ENCODE measurements at places on chromosomes 4 and X.
A peak's percentile ranks its signal among the peaks of the same experiment; 100 is the strongest.

DNA sequence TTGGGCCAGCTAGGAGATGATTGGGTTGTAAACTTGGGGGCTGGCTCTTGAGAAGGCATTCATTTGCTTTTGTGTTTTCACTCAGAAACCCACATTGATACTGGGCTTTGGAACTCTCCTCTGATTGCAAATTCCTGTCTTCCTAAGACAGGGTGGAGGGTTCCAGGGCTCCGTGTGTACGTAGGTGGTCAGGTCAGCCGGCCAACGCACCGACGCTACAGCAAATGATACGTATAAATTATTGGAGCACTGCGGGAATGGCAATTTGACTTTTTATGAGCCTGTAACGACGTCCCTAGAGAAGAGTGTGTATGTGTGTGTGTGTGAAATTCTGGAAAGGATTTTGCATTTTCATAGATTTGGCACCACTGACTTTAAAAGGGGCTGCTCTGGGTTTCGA is 236.9 kb downstream of the SHOX start:
- no peak for DNase-seq

- no peak for DNase-seq
Measured at GRCh38 chr4:165726831-165727230, 146.2 kb upstream of the TLL1 start.

- peak; percentile 27 for DNase-seq
Measured at GRCh38 chrX:103918571-103919269, 43.7 kb upstream of the TMSB15B start.

- no peak for DNase-seq
Measured at GRCh38 chrX:149040873-149041535, 464.1 kb downstream of the IDS start.

DNA sequence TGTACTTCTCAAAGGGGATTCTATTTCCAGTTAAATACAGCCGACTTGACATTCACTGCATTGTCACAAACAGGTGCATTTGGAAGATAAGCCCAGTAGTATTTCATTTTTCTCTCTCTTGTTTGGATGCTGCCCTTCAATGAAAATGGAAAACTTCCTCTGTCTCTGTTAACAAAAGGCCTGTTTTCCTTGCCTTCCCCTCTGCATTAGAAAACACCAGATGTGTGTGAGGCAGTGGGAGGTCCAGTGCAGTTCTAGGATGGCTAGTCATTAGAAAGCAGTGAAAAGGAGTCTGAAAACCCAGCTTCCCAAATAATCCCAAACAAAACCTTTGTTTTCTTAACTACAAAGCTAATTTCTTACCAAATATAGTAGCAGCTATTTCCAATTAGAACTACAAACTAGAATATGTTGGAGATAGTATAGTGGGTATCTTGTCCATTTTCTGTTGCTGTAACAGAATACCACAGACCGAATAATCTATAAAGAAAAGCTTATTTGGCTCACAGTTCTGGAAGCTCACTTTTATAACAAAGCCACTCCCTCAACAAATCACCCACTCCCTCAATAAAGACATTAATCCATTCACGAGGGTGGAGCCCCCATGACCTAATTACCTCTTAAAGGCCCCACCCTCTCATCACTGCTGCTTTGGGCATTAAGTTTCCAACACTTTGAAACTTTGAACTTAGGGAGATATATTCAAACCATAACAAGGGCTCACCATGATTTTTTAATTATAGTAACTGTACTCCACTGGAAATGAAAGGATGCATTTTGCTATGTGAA is 452.1 kb upstream of the RPS6KA3 start:
- no peak for DNase-seq

- DNase-seq, result no peak
Measured at GRCh38 chr4:5810770-5811430, 82.0 kb downstream of the CRMP1 start.

DNA sequence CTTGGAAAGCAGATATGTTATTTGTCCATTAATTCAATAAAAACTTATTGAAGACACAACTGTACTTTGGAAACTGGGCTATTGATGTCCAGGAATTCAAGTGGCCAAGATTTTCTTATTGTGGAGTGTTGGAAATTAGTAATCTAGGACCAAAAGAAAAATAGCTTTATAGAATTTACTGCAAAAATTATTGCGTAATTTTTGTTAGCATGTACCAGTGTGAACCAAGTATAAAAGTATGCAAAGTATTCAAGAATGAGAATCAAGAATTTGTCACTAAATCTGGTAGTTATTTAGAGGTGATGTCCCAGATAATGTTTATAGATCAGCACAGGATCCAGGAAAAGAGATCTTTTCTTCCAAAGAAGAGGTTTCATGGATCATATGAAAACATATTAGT is 468.9 kb upstream of the CTSO start:
- no peak for DNase-seq

DNA sequence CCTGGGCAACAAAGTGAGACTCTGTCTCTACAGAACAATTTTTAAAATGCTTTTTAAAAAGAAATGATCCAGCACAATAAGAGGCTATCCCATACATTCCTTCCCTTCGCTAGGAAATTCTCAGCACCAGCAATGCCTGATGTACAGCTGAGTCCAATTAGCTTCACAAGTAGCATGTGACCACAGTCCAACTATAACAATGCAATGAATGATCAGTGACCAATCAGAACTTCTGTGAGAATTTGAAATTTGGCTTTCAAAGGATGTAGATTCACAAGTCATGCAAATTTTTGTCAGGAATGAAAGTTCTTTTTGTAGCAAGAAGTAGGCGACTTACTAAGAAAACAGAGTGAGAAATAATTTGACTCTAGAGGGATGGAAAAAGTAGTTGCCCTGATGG is 278.5 kb upstream of the UGT8 start:
- DNase-seq, result no peak

- DNase-seq, result no peak
Measured at GRCh38 chr4:102757681-102758080, 3.1 kb downstream of the MANBA start.

DNA sequence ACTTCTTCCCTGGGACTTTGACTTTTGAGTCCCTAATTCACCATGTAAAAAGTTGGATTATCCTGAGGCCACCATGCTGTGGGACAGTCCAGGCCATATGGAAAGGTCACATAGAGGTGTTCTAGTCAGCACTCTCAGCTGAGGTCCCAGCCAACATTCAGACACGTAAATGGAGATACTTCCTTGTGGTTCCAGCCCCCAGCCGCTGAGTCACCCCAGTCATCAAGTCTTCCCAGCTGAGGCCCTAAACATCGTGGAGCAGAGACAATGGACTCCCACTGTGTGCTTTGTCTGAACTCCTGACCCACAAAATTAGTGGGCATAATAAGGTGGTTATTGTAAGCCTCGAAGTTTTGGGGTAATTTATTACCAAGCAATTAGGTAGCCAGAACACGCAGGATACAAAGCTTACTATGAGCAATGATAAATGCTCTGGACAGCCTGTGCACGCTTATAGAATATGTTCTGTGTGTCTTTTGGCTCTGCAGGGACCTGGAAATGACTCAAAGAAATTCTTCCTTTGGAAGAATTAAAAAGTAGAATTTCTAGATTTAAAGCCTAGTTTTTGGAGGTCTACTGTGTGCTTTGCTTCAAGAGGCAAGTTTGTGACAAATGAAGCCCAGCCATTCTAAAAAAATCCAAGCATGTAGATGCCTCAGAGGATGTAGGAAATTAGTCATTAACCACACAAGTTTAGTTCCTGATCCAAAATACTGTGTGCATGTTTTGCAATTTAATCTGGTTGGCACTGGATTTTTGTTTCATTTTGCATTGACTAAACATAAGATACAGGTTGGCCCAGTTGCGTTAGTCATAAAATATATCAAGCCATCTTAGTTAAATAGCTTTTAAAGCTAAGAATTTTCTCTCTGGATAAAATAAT is 33.2 kb upstream of the SLC9A7 start:
- DNase-seq, result no peak

- DNase-seq, result no peak
Measured at GRCh38 chrX:8043121-8043520, 115.9 kb upstream of the PNPLA4 start.

- DNase-seq, result no peak
Measured at GRCh38 chr4:8910100-8910821, 38.6 kb upstream of the HMX1 start.

DNA sequence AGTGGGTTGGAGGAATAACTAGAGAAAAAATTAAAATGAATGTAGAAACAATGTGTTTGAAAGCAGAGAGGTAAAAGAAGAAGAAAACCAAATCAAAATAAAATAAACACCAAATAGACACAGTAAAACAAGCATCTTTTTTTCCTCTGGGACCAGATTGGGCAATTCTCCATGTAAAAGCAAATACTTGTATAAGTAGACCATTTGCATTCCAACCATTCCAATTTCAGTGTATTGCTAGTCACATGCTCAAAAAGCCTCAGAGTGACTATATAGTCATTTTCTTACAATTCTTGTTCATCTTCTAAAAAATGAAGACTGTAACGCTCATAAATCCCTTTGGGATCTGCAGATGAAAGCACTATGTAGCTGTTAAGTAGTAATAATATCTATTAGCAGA is 969.5 kb downstream of the PCDH18 start:
- no peak for DNase-seq

DNA sequence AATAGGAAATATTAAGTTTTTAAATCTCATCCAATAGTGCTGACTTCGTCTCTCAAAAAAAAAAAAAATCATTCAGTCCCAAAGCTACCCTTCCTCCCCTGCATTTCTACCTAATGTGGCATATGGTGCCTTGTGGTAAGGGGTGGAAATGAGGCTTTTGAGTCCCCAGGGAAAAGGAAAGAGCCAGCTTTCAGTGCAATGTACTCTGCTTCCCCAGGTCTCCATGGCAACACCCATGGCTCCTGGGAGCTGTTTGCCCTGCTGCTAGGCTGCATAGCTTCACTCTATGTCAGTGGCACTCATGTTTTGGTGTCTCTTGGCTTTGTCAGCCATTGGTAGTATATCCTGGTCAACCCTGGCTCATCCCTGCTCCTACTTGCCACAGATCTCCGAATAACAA is 175.9 kb downstream of the SLC39A8 start:
- DNase-seq, result no peak

DNA sequence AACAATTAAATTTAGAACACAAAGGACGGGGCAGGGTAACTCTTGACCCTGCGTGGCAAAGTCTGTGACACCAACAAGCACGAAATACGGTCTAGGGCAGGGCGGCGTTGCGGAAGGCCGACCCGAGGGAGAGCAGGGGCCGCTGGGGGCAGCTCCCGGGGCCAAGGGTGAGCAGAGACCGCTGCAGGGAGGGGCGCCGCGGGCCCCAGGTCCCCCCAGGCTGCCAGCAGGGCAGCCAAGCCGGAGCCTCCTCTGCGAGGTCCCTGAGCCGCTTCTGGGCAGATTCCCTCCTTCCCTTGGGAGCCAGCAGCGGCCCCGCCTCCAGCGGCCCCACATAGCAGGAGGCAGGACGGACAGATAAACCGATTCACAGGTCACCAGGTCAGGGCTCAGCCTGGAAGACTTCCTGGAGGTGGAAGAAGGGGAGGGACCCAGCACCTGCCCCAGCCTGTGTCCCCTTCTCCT is 90.2 kb downstream of the FAM53A start:
- DNase-seq, result no peak

GRCh38 chrX:7242613-7243012 is 94.7 kb upstream of the PUDP start:
- DNase-seq, result no peak

DNA sequence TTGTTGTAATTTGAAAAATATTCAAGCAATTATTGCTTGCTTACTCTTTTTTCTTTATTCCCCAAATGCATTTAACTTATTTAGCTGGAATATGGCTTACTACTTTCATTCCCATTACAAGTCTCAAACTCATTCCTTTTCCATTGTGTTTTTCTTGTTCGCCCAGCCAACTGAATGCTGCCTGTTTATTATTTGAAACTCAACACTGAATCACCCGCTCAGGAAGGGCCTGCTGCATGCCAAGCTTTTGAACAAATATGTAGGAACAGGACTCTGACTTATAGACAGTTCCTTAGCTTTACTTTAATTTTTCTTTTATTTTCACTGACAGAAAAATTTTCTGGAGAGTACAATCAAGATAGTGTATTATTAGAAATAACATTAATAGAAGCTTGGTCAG is 12.9 kb downstream of the PCDH18 start:
- no peak for DNase-seq

- DNase-seq, result no peak
Measured at GRCh38 chrX:23926015-23926414, 18.2 kb downstream of the CXorf58 start.

DNA sequence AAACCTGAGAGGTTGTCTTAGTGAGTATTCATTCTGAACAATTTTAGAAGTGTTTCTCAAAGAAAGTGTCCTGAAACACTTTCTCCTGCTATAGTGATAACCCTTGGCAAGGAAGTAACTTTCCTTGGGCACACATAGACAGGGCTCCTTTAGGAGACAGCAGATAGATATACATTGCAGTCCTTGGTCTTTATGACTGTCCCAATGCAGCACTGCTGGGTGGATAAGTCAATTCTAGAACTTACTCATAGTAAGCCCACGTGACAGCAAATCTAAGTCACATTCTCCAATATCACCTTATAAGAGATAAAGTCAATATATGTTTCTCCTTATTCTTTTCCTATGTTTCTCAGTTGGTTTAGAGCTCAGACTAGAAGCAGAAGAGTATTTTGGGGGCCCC is 46.7 kb downstream of the GPRASP3 start:
- DNase-seq, result no peak

GRCh38 chr4:8276358-8277240 is 7.0 kb downstream of the HTRA3 start:
- no peak for DNase-seq

- no peak for DNase-seq
Measured at GRCh38 chrX:153774576-153775292, 6.1 kb upstream of the SRPK3 start.

DNA sequence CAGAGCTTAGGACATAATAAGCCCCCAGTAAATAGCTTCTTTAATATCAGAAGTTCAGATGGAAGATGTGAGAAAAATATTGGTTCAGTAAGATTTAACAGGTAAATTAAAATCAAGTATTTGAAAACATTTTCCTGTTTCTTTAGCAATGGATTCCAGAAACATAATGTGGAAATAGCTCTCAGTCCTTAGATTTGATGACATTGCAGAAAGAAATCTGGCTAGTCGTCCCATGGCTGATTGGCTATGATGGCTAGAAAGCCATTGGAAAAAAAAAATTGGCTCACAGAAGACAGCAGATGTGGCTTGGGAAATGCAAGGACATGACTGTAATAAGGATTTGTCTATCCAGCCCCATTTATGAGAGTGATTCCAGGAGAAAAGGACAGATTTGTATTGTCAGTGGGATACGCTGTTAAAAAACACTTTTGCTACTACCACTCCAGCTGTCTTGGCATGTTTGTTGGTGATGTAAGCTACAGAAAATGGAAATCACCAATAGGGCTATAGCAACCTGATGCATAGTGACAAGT is 78.3 kb downstream of the AR start:
- DNase-seq, result no peak

DNA sequence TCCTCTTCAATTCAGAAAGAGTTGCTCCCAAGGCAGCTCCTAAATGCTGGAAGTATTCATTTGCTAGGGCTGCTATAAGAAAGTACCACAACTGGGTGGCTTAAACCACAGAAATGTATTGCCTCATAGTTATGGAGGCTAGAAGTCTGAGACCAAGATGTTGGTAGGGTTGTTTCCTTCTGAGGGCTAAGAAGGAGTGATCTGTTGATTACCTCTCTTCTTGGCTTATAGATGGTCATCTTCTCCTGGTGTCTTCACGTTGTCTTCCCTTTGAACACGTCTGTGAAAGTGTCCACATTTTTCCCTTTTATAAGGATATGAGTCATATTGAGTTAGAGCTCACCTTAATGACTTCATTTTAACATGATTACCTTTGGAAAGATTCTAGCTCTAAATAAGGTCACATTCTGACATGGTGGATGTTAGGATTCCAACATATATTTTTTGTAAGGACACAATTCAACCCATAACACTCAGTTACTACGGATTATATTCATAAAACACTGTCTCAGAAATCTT is 266.3 kb downstream of the SPATA18 start:
- DNase-seq, result no peak

- DNase-seq, result no peak
Measured at GRCh38 chr4:119731146-119731742, 102.6 kb upstream of the PDE5A start.
